Activated T-cell treated with anti-CD3 and anti-CD28 coated beads for 48 hours (primary cell): ENCODE measurements at places on chromosomes 13 and 19.

GRCh38 chr13:32587811-32588170, 1.5 kb downstream of the PDS5B start:
- no peak for DNase-seq

GRCh38 chr13:80462567-80462966, 121.6 kb upstream of the SPRY2 start:
- DNase-seq, result no peak

- no peak for DNase-seq
Measured at GRCh38 chr19:41377977-41378709, 1.8 kb downstream of the TMEM91 start.

GRCh38 chr13:40200273-40200978, 466.0 kb downstream of the FOXO1 start:
- no peak for DNase-seq

GRCh38 chr13:45481688-45482087, 16.9 kb downstream of the COG3 start:
- DNase-seq, result no peak

- no peak for DNase-seq
Measured at GRCh38 chr19:7492558-7492957, 3.7 kb upstream of the PEX11G start.

DNA sequence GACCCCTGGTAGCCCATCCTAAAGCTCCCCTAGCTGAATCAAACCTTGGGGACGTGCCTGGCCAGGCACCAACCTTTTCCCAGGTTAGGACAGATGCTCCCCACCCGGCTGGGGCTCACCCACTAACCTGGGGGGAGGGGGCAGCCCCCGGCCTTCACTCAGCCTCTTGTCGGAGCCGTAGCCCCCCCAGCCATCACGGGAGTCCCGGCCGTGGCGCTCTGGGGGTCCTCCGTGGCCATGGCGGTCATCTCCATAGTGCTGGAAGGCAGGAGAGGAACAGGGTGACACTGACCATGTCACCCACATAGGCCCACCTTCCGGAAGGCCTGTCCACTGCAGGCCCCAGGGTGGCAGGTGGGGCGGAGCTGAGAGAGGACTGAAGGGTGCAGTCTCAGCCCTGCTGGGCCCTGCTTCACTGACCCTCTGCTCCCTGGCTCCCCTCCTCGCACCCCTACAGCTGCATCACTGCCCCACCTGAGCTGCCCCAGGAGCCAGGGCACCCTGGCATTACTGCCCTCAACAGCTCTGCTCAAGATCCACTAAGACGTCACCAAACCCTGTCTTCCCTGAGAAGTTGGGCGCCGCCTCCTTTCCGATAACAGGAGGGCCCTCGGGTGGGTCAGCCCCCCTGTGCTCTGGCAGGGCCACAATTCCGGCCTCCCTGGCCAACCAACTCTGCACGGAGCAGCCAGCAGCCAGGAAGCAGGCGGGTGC, 22.6 kb upstream of the TINCR start:
- DNase-seq, result no peak

DNA sequence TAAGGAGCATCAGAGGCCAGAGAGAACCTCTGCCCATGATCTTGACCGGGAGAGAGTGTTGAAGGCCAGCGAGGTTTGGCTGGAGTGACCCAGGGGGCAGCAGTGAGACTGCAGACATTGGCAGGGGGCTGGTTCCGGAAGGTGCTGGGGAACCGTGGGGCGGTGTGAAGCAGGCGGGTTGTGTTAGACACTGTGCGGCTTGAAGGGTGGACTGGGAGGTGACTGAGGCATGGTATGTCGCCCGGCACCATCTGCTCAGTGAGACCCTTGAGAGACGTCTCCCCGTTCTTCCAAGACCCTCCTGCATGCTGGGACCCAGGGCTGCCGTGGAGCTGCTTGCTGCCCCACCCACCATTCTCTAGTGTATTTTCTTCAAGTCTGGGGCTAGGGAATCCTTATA, 24.6 kb downstream of the CARM1 start:
- no peak for DNase-seq

DNA sequence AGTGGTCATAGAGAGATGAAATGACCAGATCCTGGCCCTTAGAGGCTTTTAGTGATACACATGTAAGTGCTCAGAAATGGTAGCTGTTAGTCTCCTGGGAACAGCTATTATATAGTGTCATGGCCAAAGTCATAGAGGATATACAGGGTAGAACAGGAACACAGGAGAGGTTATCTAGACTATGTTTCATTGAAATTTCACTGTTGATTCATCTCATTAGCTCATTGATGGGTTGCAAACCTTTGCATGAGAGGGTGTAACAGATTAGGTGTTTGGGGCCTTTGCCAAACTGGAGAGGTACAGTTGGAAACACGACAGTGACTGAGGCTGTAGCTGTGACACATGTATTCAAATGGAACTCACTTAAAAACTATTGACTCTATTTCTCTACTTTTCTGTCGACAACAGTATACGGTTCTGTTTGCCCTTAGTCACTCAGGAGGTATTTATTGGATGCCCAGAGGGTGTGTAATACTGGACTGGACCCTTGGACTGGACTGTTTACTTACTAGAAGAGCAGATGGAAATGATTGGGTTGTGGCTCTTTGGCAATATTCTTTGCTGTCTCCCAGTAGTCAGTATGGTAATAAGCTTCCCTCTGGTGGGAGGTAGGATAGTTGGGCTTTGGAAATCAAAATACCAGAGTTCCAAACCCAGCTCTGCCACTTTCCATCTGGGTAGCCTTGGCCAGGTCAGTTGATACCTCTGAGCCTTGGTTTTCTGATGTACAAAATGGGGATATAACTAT, 29.8 kb downstream of the ARHGAP35 start:
- DNase-seq, result no peak

DNA sequence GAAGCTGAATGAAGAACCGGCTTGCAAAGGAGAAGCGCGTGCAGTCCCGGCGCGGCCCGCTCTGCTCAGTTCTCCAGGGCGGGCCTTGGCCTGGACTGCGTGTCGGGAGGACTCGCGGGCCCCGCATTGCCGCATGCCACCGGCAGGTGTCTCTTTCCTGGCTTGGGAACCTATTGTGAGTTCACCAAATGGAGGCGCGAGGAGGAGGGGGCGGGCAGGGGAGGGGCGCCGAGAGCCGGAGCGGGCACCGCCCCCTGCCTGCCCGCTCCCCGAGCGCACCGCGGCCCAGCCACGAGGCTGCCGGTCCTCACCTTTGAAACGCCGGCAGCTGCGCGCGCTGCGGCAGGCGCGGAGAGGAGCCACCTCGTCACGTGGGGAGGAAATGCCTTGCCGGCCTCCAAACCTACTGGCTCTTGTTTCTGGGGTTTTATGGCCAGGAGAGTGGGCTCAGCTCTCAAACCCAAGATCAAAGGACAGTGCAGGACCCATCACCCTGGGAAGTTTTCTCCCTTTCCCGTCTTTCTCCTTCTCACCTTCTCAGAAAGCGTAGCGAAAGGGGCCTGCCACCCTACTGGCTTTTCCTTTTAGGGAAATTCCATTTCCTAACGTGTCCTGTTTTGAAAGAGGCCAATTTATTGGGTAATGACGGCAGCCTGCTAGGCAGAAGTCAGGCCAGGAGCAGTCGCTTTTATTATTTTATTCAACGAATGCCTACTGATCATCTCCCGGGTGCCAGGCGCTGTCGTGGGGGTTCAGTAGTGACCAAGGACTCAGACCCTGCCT, 13.8 kb upstream of the UBE2L5 start:
- peak; percentile 91 for DNase-seq

DNA sequence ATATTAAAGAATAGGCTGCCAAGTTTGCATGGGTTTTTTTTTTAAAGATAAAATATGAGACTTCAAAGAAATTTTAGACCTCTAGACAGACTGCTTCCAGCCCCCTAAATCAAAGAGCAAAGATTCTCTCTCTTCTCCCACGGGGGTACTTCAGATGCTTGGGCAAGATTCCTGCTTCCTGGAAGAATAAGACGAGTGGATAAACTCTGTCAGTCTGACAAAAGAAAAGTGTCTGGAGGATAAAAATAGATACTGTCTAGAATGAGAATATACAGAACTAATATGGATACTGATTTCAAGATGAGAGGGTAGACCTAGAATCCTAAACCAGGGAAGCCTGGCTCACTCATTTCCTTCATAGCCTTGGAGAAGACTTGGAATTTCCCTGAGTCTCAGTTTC, 435.1 kb downstream of the FOXO1 start:
- no peak for DNase-seq

DNA sequence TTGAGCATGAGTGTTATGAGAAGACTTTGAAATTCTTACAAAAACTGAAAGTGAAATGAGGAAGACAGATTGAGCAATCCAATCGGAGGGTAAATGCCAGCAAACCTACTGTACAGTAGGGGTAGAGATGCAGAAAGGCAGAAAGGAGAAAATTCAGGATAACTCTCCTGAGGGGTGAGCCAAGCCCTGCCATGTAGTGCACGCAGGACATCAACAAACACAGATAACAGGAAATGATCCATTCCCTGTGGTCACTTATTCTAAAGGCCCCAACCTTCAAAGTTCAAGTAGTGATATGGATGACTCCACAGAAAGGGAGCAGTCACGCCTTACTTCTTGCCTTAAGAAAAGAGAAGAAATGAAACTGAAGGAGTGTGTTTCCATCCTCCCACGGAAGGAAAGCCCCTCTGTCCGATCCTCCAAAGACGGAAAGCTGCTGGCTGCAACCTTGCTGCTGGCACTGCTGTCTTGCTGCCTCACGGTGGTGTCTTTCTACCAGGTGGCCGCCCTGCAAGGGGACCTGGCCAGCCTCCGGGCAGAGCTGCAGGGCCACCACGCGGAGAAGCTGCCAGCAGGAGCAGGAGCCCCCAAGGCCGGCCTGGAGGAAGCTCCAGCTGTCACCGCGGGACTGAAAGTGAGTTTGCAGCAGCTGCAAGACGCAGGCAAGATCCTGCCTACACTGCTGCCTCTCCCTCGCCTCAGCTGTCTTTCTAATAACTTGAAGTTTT, at the start of gene TNFSF13B:
Gene TNFSF13B (plus strand): TSS at position 118 of the 728 bp plus-strand sequence. CDS start 178 bp downstream, at position 296.
- peak; percentile 31 for DNase-seq

- DNase-seq, result no peak
Measured at GRCh38 chr13:106701771-106702341, 133.9 kb upstream of the ARGLU1 start.

DNA sequence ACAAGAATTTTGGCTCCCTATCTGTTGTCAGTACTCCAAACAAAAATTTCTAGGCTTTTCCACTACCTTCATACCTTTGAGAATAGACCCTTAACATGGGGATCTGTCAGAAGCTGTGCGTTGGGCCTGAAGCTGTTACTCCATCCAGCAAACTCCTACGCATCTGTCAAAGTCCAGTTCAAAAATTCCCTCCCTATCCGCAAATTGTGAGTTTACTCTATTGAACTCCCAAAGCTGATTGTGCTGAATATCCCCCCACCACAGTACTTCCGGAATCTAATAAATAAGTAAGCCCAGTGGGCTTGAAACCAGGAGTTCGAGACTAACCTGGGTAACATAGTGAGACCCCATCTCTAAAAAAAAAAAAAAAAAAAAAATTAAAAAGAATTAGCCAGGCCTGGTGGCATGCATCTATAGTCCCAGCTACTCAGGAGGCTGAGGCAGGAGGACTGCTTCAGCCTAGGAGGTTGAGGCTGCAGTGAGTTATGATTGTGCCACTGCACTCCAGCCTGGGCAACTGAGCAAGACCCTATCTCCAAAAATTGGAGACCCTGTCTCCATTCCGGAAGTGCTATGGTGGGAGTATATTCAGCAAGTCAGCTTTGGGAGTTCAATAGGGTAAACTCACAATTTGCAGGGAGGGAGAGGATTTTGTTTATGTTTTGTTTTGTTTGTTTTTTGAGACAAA, 930 bp upstream of the FBN3 start:
- DNase-seq, result no peak

GRCh38 chr19:56660381-56661107, 11.0 kb downstream of the ZNF835 start:
- DNase-seq, result no peak

GRCh38 chr13:43728421-43728820, 58.4 kb downstream of the ENOX1 start:
- no peak for DNase-seq

- no peak for DNase-seq
Measured at GRCh38 chr13:29513981-29514719, 81.3 kb downstream of the SLC7A1 start.

DNA sequence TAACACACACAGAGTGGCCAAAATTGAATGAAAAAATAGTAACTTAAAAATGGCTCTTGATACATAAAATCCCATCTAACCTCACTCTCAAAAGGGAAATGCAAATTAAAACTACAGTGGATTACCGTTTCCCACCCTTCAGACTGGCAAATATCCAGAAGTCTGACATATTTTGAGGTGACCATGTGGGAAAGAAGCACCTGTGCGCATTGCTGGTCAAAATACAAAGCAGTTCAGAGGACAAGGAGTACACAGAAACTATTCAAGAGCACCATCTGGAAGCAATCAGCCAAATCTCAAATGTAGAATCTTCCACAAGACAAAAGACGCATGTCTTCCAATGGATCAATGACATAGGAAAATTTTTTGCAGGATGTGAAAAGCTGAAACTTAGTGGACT, 23.2 kb downstream of the NALCN start:
- DNase-seq, result no peak

- DNase-seq, result peak; percentile 53
Measured at GRCh38 chr19:44988896-44989556, 12.2 kb upstream of the RELB start.

DNA sequence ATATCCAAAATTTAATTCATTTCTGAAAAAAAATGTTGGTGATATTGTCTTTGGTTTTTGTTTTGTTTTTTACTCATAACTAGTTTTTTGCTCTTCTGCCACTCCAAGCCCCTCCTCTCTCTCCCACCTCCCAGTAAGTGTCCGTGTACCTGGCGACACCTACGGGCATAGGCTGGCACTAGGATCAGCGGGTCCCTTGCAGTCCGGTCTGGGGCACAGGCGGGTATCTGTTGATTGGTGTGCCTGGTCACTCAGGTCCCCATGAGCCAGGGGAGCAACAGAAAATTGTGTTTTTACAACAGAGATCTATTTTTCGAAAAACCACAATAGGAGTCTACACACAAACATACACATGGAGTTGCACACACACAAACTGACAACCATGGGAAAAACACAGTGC, 104.8 kb downstream of the ZIC5 start:
- DNase-seq, result no peak

- no peak for DNase-seq
Measured at GRCh38 chr13:50923272-50923671, 13.7 kb downstream of the RNASEH2B start.

GRCh38 chr13:106262886-106263285, 272.6 kb downstream of the EFNB2 start:
- no peak for DNase-seq

DNA sequence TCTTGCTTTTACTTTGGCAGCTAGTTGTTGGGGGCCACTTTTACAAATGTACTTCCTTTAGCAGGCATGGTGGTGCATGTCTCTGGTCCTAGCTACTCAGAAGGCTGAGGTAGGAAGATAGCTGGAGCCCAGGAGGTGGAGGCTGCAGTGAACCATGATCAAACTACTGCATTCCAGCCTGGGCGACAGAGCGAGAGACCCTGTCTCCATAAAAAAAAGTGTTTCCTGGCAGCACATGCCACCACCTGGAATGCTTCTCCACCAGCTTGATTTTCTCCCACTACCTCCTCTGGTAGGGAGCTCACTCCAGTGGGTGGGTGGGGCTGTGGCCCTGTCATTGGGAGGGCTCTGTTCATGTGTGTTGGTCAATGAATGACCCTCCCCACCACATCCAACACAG, 12.5 kb downstream of the FZR1 start:
- no peak for DNase-seq
